ENCODE measurements at places on chromosomes 2 and 18.

DNA sequence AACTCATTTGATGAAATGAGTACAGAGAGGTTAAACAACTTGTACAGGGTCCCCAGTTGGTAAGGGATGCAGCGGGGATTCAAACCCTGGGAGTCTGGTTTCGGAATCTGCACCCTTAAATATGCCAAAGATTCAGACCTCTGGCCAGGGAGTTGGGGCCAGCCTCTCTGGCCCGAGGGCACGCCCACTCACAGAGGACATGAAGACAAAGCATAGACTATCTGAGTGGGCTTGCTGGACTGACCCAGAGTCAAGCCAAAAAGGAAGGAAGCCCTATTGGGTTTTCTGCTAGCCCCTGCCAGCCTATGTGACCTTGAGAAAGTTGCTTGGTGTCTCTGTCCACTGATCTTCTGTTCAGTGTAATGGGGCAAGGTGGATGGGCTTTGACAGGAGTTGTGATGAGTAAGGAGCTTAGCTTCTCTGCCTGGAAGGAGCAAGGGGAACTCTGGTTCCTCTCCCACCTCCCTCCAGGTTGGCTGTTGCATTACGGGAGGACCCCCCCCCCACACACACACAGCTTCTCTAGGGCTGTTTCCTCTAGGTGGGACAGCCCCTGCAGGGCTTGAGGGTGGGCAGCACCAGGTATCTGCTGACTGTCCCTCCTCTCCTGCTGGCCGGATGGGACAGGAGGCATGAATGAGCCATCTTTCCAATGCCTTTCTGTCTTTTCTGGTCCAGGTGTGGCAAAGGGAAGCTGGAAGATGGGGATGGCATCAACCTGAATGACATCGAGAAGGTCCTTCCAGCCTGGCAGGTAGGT is 131.3 kb downstream of the CTIF start:
- no peak for DNase-seq

DNA sequence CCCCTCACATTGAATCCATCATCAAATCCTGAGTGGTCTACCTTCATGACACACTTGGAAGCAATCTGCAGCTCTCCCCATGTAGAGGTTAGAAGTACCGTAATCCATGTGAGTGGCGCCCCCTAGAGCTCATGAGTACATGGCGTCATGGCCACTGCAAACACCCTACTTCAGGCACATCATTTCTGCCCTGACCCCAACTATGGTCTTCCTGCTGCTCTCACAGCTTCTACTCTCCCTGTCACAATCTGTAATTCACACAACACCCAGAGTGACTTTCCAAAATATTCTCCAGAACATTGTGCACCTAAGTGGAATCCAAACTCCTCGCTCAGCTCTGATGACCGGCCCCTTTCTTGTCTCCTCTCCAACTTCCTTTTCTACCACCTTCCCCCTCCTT is 141.9 kb downstream of the ANKRD44 start:
- DNase-seq = peak; percentile 29

DNA sequence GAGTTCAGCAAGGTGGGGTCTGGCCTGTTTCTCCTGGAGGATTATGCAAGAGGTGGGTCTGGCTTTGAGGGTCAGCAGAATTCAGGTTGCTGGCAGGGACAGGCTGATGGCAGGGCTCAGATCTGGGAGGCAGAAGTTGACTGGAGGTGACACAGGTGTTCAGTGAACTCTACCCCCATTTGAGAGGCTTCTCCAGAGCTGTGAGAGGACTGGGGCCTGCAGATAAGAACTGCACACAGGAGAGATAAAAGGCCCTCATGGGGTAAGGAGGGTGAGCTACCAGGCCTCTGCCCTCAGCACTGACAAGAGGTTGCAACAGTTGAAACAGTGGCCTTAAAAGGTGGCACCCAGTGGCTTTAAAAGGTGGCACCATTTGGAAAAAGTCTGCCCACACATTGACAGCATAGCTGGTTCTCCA is 13.1 kb downstream of the MOCOS start:
- no peak for DNase-seq

DNA sequence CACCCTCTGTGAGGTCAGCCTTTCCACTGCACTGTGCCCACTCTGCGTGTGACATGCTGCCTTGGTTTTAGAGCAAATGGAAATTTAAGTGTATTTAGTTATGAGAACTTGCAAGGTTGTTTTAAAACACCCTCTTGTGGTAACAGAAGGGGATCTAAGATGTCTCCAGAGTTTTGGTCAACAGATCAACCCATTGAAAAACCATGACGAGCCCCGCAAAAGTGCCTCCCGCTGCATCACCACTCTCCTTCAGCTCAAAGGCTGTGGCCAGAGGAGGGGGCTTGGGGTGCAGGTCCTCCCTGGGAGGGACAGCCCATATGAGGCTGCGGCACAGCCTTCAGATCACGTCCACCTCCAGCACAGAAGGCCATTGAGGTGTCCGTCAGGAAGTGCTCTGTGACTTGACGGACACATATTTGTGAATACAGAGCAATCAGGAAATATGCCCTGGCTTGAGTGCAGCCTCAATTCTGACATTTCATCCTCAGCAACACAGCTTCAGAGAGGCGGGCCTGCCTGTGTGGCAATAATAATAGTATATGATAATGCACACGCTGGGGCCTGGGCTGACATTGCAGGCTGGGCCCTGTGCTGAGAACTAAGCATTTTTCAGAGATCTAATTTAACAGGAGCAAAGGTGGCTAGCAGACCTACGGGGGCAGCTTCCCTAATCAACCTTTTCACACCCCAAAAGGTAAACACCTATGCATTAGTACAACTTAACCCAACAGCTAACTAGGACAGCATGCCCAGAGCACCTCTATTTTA is 213.9 kb downstream of the ANAPC1 start:
- DNase-seq = no peak

GRCh38 chr2:222904557-222905258 is 43.9 kb downstream of the ACSL3 start:
- no peak for DNase-seq

DNA sequence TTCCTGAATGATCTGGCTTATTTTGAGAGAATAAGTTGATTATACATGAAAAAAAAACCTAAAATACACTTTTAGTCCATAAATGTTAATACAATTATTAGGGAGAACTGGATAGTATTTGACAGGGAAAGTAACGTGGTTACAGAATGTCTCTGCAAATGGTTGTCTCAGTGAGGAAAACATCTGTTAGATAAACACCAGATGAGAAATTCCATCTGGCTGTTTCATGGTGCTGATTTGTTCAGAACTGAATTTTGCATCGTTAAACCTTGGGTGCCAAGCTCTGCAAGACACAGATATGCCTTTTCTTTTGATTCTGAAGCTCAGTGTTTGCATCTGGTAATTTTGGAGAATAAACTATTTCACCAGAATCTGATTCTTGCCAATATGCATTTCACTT is 90.4 kb downstream of the SCN3A start:
- DNase-seq = no peak

GRCh38 chr2:222609381-222609780 is 46.5 kb downstream of the FARSB start:
- DNase-seq = no peak

DNA sequence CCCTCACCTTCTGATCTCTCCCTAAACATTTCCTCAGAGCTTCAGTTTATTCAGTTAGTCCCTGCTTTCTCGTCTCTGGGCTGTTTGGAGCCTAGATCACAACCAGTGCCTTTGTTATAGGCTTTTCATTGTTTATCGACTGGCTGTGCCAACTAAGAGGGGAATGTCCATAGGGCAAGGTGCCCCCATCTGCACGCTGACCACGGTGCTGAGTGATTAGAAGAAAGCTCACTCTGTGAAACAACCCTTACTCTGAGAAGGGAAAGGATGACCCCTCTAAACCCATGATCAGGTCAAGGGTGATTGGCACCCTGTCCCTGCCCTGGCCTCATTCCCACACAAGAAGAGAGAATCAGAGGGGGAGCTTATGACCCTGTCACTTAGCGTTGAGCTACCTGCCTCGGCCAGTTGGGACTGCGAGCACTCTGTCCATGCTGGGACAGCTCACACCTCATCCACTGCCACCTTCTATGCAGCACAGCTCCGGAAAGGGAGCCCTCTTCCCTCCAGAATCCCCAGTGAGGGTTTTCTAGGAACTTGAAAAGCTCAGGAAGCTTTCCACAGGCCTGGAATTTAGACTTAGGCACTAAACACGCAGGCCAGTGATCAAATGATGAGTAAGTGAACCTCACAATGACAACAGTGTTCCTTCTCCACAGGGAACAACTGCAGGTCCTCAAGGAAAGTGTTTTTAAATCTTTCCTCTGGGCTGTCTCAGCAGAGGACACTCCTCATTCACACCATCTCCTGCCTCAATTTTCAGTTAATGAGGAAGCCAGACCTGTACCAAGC is 2.3 kb upstream of the ACTG2 start:
- DNase-seq = no peak
